ENCODE measurements at places on chromosomes 2 and 18. TPM values are rescaled to one million over a fixed set of nuclear protein-coding genes. Genes with fewer than 3 reads are reported as not detected.

The ST8SIA3 gene
- total RNA-seq: not detected

The TEX44 gene
- total RNA-seq: not detected

The AGXT gene
- not detected for total RNA-seq

The LRRTM1 gene
- total RNA-seq: not detected

The SMCHD1 gene
- total RNA-seq: 32.8 TPM

The SLC14A1 gene
- 0.53 TPM for total RNA-seq

GRCh38 chr18:80194874-80195570, 52.3 kb downstream of the PARD6G start:
- no peak for DNase-seq

DNA sequence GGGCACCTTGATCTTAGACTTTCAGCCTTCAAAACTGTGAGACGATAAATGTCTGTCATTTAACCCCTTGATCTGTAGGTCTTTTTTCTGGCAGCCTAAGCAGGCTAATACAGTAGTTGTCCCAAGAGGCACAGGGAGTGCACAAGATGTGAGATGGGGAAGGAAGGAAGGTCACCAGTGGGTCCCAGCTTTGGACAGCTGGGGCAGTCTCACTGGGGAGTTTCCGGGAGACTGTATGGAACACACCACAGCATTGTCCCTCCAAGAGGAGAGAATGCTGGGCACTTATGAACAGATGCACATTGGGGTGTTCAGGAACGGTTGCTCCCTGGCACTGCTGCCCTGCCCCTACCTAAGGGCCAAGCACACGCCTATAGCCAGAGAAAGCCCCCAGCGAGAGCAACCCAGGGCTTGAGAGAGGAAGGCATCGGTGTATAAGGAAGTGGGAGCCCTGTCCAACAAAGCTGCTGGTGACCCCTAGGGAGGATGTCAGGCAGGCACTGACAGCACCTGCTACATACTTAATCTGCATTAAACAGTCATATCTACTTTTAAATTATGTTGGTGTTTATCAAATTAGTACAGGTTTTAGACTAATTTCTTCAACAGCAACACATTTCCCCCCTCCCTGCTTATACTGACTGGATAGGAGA, 11.6 kb upstream of the NCK2 start:
- no peak for DNase-seq

- DNase-seq: no peak
These were observed 137.7 kb upstream of the MSH6 start for GRCh38 chr2:47645246-47645645.

- no peak for DNase-seq
These were observed 2.3 kb downstream of the FOSL2 start for GRCh38 chr2:28394997-28395333.

GRCh38 chr18:21903709-21904108, 163.1 kb downstream of the MIB1 start:
- DNase-seq: no peak

DNA sequence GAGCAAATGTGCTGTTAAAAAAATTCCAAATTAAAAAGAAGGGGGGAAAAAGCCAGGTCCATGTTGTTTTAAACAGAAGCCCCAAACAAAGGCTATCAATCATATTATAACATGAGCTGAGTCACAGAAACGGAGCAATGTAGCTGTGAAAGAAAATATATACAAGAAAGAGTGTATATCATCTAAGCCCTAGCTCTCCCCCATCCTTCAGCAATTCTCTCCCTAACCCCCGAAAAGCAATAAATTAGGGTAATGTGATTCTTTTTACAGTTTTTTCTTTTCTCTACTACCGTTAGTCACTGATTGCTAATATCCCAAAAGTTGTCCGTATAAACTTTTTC, 25.3 kb downstream of the FEZ2 start:
- DNase-seq: no peak

DNA sequence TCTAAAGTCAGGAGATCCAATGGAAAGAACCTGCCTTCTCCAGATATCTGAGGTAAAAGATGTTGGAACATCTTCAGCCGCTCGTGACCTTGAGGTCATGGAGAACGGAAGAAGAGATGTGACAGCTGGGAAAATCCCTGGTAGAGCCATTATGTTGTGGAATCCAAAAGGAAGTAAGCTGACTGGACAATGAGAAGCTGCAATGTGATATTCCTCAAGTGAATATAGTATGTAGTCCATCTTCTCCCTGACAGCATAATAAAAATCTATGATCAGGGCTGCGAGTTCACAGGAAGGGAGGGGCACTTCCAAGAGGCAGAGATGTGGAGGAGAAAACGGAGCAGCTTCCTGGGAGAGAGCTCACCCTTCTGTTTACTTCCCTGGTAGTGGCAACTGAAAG, 201.0 kb upstream of the SP5 start:
- no peak for DNase-seq

GRCh38 chr2:132773331-132773730, 103.3 kb upstream of the LYPD1 start:
- no peak for DNase-seq

- no peak for DNase-seq
These were observed 10.5 kb downstream of the ONECUT2 start for GRCh38 chr18:57445488-57446319.

GRCh38 chr2:30312916-30313315, 81.6 kb downstream of the LBH start:
- no peak for DNase-seq

GRCh38 chr18:3154214-3154613, 65.6 kb downstream of the MYOM1 start:
- DNase-seq: no peak

DNA sequence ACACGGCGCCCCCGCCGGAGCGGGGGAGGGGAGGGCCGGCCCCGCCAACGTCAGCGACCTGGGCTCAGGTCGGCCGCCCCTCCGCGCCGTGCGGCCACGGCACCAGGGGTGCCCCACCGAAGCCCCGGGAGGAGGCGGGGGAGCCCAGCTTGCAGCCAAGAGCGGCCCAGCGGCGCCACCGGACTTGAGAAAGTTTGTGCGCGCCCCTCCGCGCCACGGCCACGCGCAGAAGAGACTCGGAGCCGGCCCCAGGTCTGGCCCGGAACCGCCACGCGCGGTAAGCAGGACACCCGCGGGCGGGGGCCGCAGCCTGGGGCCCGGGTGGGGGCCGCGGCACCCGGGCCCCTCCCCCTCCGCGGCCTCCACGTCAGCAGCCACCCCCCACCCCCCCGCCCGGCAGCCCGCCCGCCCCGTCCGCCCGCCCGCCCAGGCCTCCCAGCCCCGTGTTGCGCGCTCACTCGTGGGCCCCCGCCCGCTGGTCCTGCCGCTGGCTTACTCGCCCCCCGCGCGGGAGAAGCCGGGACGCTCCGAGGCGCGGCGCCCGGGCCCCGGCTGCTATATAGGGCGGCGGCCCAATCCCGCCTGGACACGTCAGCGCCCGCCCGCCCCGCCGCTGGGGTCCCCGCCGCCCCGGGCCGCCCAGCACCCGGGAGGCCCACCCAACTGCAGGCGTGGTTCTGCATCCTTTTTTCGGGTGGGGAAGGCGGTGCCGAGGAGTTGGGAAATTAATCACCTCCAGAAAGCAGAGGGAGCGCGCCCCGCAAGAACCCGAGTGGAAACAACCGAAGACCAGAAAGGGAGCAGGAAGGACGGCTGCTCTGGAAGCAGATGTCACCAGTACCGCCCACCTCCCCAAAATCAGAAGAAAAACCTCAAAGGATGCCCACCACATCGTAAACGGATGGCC, 42.9 kb downstream of the HDLBP start:
- DNase-seq: no peak

- no peak for DNase-seq
These were observed 38.0 kb upstream of the ERMN start for GRCh38 chr2:157363612-157364101.

GRCh38 chr2:195659982-195660890, 3.2 kb downstream of the SLC39A10 start:
- DNase-seq: no peak

- no peak for DNase-seq
These were observed 71.9 kb downstream of the ACVR2A start for GRCh38 chr2:147916723-147917122.

DNA sequence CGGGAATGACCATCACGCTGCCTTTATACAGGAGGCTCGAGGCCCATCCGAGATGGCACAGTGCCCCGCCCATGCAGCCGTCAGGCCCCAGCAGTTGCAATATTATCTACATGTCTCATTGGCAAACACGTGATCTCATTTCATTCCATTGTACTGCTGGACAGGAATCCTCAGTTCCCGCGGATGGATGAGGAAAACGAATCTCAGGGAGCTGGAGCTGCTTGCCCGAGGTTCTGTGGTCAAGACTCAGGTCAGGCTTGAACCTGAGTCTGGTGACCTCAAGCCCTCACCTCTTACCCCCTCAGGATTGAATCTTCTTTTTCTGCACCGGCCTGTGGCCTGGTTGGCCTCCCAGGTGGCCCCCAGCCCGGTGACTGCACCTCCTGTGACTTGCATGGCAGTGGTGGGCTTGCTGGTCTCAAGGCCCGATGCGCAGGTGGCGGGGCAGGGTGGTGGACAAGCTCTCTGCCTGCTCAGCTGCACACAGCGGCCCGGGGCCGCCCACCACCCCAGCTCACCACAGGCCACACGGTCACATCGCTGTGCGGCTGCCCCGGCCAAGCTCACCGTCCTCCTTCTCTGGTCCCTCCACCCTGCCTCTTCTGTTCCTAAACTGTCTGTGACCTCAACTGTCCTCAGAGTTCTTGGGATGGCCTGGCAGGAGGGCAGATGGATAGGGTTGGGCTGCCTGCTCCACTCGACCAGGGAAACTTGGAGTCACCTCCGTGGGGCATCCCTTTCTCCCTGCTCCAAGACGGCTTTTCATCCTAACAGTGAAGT, 52.0 kb upstream of the HS6ST1 start:
- no peak for DNase-seq

DNA sequence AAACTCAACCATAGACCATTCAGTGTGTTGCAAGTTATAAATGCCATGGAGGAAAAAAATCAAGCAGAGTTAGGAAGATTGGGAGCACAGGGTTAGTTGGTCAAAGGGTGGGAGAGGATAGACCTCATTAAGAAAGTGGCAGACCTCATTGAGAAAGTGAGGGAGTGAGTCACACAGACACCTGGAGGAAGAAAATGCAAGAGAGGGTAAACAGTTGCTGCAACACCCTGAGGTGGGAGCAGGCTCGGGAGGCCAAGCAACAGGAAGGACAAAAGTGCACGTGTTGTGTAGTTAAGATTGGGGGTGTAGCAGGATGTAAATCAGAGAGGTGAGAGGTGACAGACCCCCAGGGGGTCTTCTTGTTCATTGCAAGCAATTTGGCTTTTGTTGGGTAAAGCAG, 6.4 kb downstream of the IL1RL1 start:
- DNase-seq: no peak

GRCh38 chr2:219593154-219593553, 4.5 kb upstream of the STK11IP start:
- DNase-seq: no peak

- DNase-seq: no peak
These were observed 17.3 kb downstream of the ACMSD start for GRCh38 chr2:134855709-134856108.

DNA sequence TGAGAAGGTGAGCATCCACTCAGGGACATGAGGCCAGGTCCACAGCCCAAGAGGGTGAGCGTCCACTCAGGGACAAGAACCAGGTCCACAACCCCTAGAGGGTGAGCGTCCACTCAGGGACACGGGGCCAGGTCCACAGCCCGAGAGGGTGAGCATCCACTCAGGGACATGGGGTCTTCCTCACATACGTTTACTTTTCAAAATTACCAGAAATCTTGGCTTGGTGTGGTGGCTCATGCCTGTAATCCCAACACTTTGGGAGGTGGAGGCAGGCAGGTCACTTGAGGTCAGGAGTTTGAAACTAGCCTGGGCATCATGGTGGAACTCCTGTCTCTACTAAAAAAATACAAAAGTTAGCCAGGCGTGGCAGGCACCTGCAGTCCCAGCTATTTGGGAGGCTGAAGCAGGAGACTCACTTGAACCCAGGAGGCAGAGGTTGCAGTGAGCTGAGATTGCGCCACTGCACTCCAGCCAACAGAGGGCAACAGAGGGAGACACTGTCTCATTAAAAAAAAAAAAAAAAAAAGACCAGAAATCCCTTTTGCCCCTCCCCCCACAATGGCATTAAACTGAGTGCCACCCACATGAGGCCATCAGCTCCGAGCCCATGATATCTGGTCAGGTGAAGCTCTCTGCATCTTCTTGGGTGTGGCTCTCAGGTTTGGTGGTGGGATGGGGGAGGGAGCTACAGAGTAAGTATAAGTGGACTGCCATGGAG, 9.0 kb upstream of the MBP start:
- DNase-seq: no peak

GRCh38 chr18:6610466-6610865, 119.0 kb upstream of the ARHGAP28 start:
- DNase-seq: no peak

DNA sequence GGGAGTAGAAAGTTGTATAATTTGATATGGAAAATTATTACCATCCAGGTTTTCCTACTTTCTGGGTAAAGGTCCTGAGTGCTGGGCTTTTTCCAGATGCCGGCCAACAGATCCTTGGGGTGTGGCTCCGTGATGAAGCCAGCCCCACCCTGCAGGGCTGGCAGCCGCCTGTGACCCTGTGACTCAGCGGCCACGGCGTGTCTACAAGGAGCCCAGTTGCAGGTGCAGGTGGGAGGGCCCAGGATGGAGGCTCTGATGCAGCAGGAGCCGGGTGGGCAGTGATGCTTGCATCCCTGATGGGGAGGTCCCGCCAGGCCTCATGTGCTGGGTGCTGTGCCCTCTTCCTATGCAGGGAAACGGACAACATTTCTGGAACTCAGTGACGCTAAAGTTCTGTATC, 96.0 kb upstream of the ALKAL2 start:
- no peak for DNase-seq
